Activated CD4-positive, alpha-beta T cell treated with anti-CD3 and anti-CD28 coated beads, Interleukin-2, amount 10 ng/mL, durations not matched to agents 7 days and 5 days (primary cell): ENCODE measurements at places on chromosomes 6 and 20. TPM values are rescaled to one million over a fixed set of nuclear protein-coding genes. Genes with fewer than 3 reads are reported as not detected.

GRCh38 chr6:40551966-40552505, 35.1 kb downstream of the LRFN2 start:
- H3K4me3 ChIP-seq = no peak overlapping the region
- no peak overlapping the region for H3K27ac ChIP-seq
- no peak for DNase-seq

- DNase-seq = peak; percentile 45
- H3K4me3 ChIP-seq = peak overlapping the region; percentile 57
- H3K36me3 ChIP-seq = peaks cover 47% of the 10 kb centered on the region
Observed at GRCh38 chr6:107736713-107737396, 87.3 kb downstream of the SCML4 start.

- DNase-seq = no peak
- no peak overlapping the region for H3K27ac ChIP-seq
- H3K4me1 ChIP-seq = no peaks in the 10 kb centered on the region
- H3K27me3 ChIP-seq = no peaks in the 10 kb centered on the region
- no peak overlapping the region for H3K4me3 ChIP-seq
Observed at GRCh38 chr6:4384656-4385055, 249.3 kb upstream of the ECI2 start.

DNA sequence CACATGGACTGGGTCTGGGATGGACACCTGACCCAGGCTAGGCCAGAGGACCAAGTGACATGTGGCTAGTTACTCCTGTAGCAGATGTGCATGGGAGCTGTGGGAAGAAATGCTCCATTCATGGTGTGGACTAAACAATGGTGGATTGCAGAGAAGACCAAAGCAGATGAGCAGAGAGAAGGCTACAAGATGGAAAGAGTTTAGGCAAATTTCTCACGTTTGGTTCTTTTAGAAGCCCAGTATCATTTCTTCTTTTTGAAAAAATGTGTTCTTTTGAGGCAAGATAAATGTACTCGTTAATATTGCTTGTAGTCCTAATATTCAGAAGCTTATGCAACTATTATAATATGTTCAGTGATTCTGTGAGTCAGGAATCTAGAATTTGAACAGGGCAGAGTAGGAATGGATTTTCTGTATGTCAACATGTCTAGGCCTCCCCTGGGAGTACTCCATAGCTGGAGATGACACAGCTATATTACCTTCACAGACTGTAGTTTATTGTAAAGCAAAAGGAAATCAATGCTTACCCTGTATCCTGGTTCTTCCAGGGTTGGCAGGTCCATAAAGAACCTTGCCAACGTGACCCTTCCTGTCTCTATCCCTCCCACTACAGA, 2.3 kb upstream of the BTN2A1 start:
- no peak for DNase-seq
- H3K27ac ChIP-seq = no peak overlapping the region
- peaks cover 34% of the 10 kb centered on the region for H3K4me1 ChIP-seq

DNA sequence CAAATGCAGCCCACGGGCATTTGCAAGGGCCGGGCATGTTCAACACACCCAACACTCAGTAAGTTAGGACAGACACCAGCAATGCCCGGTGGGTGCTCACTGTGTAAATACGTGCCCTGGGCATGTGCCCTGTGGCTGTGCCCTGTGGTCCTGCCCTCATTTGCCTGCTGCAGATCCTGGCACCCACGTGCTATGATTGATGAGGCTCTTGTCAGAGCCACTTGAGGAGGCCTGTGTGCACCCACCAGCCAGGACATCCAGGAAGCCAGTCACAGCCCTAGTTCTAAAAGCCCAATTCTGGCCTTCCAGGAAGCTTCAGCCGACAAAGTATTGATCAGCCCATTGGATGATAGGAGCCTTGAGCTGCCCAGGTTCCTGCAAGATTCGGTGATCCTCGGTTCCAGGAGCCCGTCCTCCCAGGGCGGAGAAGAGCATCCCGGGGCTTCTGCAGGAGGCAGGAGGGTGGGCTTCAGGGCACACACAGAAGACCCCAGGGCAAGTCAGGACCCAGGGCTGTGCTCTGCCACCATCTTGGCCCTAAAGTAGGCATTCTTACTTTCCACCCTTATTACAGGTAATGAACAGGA, 223.9 kb downstream of the PREX1 start:
- no peaks in the 10 kb centered on the region for H3K4me1 ChIP-seq
- H3K27me3 ChIP-seq = no peaks in the 10 kb centered on the region
- H3K27ac ChIP-seq = no peak overlapping the region
- no peak overlapping the region for H3K4me3 ChIP-seq
- DNase-seq = no peak
- H3K36me3 ChIP-seq = no peaks in the 10 kb centered on the region

- no peaks in the 10 kb centered on the region for H3K27me3 ChIP-seq
- H3K36me3 ChIP-seq = peaks cover 46% of the 10 kb centered on the region
- H3K27ac ChIP-seq = peak overlapping the region; percentile 76
- H3K4me1 ChIP-seq = peaks cover 33% of the 10 kb centered on the region
- DNase-seq = no peak
Observed at GRCh38 chr20:36607586-36608387, 2.2 kb downstream of the RAB5IF start.

GRCh38 chr6:73391675-73392074, 3.0 kb upstream of the DDX43 start:
- peak overlapping the region; percentile 37 for H3K27ac ChIP-seq
- peaks cover 7% of the 10 kb centered on the region for H3K36me3 ChIP-seq
- H3K4me3 ChIP-seq = no peak overlapping the region
- H3K4me1 ChIP-seq = peaks cover 46% of the 10 kb centered on the region
- DNase-seq = no peak
- H3K27me3 ChIP-seq = no peaks in the 10 kb centered on the region

- peaks cover 5% of the 10 kb centered on the region for H3K36me3 ChIP-seq
- peaks cover 18% of the 10 kb centered on the region for H3K4me1 ChIP-seq
- no peak for DNase-seq
- H3K4me3 ChIP-seq = no peak overlapping the region
- no peaks in the 10 kb centered on the region for H3K27me3 ChIP-seq
- H3K27ac ChIP-seq = no peak overlapping the region
Observed at GRCh38 chr20:1324598-1325172, 4.3 kb downstream of the SDCBP2 start.

GRCh38 chr20:62805155-62805710, 598 bp downstream of the OGFR start:
- peaks cover 33% of the 10 kb centered on the region for H3K4me1 ChIP-seq
- peak overlapping the region; percentile 84 for H3K27ac ChIP-seq
- H3K4me3 ChIP-seq = peak overlapping the region; percentile 81
- peaks cover 14% of the 10 kb centered on the region for H3K36me3 ChIP-seq
- no peaks in the 10 kb centered on the region for H3K27me3 ChIP-seq

- no peak overlapping the region for H3K4me3 ChIP-seq
- peaks cover 2% of the 10 kb centered on the region for H3K27me3 ChIP-seq
- peaks cover 37% of the 10 kb centered on the region for H3K36me3 ChIP-seq
- peak overlapping the region; percentile 92 for H3K27ac ChIP-seq
- H3K4me1 ChIP-seq = peaks cover 74% of the 10 kb centered on the region
- no peak for DNase-seq
Observed at GRCh38 chr20:49591217-49591865, 23.4 kb upstream of the PTGIS start.

DNA sequence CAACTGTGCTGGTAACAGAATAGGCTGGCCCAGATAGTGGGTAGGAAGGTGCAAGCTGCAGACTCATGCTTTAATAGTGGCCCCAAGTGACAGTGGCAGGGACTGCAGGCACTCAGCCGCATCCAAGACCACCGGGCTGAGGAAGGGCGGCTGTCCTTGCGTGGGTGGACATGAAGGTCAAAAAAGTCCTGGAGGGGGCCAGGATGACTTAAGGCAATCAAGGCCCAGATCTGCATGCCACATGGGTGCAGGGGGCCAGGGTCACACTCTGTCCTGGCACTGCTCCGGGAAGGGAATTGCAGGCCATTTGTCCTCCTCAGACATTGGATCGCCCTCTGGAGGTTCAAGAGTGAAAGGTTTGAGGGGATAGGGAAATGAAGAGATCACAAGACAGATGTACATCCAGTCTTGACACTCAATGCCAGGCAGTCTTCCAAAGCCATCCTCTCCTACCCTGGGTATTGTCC, 10.4 kb upstream of the VNN2 start:
- H3K27me3 ChIP-seq = no peaks in the 10 kb centered on the region
- peaks cover 20% of the 10 kb centered on the region for H3K4me1 ChIP-seq
- no peak overlapping the region for H3K4me3 ChIP-seq
- no peak overlapping the region for H3K27ac ChIP-seq
- H3K36me3 ChIP-seq = peaks cover 14% of the 10 kb centered on the region

DNA sequence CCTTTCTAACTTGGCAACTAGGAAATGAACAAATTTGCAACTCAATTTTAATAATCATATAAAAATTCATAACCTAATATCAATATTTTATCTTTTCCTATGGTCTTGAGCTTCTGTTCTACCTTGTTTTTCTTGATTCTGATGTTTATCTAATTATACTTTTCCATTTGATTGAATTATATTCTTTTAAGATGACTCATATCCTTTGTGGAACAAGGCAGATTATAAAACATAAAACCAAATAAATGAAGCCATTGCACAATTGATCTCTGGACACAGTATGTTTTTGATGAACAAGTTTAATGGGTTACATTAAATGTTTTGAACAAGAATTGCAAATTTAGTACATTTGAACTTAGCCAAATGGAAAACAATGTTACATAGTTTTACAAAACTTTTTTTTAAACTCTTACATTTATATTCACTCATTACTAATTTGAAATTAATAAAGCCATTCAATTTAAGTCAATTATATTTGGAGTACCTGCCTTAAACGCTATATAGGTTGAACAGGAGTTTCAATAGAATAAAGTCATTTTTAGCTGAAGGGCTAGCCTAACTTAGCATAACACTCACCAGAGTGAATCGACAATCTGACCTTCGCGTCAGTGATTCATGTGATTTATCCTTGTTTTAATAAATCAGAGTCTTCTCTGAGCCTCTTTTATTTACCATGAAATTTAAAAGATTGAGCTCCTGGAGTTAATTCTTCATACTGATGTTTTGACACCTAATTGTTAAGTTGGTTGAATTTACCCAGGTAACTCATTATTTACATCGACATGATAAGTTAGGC, 3.8 kb downstream of the NCOA7 start:
- DNase-seq = no peak
- H3K4me1 ChIP-seq = peaks cover 46% of the 10 kb centered on the region
- H3K27ac ChIP-seq = no peak overlapping the region
- no peak overlapping the region for H3K4me3 ChIP-seq
- peaks cover 31% of the 10 kb centered on the region for H3K36me3 ChIP-seq

DNA sequence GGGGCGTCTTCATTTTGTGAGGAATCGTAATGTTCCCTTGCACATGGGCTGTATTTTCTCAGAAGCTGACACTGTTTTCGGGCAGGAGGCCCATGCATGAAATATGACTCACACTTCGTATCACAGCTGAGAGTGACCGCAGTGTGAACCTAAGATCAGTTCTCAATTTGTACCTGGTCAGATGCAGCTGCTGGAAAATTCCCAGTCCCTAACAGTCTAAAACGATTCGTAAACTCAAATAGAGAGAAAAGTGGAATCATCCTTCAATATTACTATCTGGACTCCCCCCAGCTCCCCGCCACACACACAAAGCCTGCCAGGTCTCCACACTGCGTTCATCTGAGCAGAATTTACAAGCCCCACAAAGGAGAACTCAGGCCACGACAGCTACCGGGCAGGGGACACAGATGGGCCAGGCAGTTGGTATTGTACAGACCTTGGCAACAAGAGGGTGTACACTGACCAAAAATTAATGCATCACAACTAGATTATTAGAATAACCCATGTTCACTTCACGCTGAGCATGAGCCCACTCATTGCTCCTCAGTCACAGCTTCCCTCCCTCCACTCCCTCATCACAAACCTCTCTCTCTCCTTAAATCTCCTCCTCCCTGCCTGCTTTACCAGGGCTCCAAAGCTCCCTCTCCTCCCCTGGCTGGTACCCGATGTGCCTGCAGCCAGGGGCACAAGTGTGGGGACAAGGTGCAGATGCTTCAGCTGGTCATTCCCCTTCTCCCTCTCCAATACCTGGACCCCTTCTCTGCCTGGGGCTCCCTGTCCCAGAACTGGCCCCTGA, 488.4 kb downstream of the PREX1 start:
- no peak overlapping the region for H3K27ac ChIP-seq
- no peaks in the 10 kb centered on the region for H3K36me3 ChIP-seq
- H3K4me1 ChIP-seq = peaks cover 8% of the 10 kb centered on the region

GRCh38 chr6:167708501-167709094, 118.1 kb upstream of the AFDN start:
- DNase-seq = no peak
- peaks cover 37% of the 10 kb centered on the region for H3K4me1 ChIP-seq
- H3K36me3 ChIP-seq = peaks cover 2% of the 10 kb centered on the region
- no peak overlapping the region for H3K4me3 ChIP-seq

GRCh38 chr6:145882121-145882531, 67.5 kb upstream of the FBXO30 start:
- no peaks in the 10 kb centered on the region for H3K27me3 ChIP-seq
- H3K27ac ChIP-seq = no peak overlapping the region
- H3K36me3 ChIP-seq = peaks cover 13% of the 10 kb centered on the region
- no peak for DNase-seq
- no peaks in the 10 kb centered on the region for H3K4me1 ChIP-seq

DNA sequence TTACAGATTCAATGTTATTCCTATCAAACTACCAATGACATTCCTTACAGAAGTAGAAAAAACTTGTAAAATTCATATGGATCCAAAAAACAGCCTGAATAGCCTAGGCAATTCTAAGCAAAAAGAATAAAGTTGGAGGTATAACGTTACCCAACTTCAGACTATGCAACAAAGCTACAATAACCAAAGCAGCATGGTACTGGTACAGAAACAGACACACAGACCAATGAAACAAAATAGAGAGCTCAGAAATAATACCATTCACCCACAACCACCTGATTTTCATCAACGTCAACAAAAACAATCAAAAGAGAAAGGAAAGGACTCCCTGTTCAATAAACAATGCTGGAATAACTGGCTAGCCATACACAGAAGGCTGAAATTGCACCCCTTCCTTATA, 17.2 kb upstream of the PLN start:
- no peak for DNase-seq
- peaks cover 1% of the 10 kb centered on the region for H3K4me1 ChIP-seq
- H3K4me3 ChIP-seq = no peak overlapping the region
- H3K27me3 ChIP-seq = no peaks in the 10 kb centered on the region
- peak overlapping the region; percentile 27 for H3K27ac ChIP-seq

GRCh38 chr6:162156146-162156545, 571.4 kb downstream of the PRKN start:
- no peaks in the 10 kb centered on the region for H3K4me1 ChIP-seq
- DNase-seq = no peak
- H3K27me3 ChIP-seq = no peaks in the 10 kb centered on the region

GRCh38 chr6:76506808-76507207, 434.3 kb upstream of the IMPG1 start:
- no peak for DNase-seq
- no peaks in the 10 kb centered on the region for H3K36me3 ChIP-seq
- no peaks in the 10 kb centered on the region for H3K4me1 ChIP-seq
- no peak overlapping the region for H3K4me3 ChIP-seq
- no peaks in the 10 kb centered on the region for H3K27me3 ChIP-seq
- H3K27ac ChIP-seq = no peak overlapping the region

- no peaks in the 10 kb centered on the region for H3K36me3 ChIP-seq
- no peak for DNase-seq
- no peak overlapping the region for H3K4me3 ChIP-seq
- no peaks in the 10 kb centered on the region for H3K27me3 ChIP-seq
- H3K4me1 ChIP-seq = peaks cover 7% of the 10 kb centered on the region
- no peak overlapping the region for H3K27ac ChIP-seq
Observed at GRCh38 chr20:60313614-60314013, 355.4 kb downstream of the CDH26 start.

GRCh38 chr6:54856129-54856528, 9.6 kb downstream of the FAM83B start:
- no peak overlapping the region for H3K27ac ChIP-seq
- no peak overlapping the region for H3K4me3 ChIP-seq
- H3K36me3 ChIP-seq = no peaks in the 10 kb centered on the region

Gene SRSF12
- not detected for total RNA-seq

Gene NPEPL1
- 28.7 TPM for total RNA-seq

Gene RTF2
- 106 TPM for total RNA-seq

Gene MYT1
- not detected for total RNA-seq

Gene KHDC1
- total RNA-seq = 6.1 TPM

Gene DEFB132
- not detected for total RNA-seq

Gene GJA1
- total RNA-seq = not detected

Gene PPP1R16B
- total RNA-seq = 67.4 TPM
